Fibroblast of the aortic adventitia (primary cell): ENCODE measurements at places on chromosomes 2 and 18. TPM values are rescaled to one million over a fixed set of nuclear protein-coding genes. Genes with fewer than 3 reads are reported as not detected.

DNA sequence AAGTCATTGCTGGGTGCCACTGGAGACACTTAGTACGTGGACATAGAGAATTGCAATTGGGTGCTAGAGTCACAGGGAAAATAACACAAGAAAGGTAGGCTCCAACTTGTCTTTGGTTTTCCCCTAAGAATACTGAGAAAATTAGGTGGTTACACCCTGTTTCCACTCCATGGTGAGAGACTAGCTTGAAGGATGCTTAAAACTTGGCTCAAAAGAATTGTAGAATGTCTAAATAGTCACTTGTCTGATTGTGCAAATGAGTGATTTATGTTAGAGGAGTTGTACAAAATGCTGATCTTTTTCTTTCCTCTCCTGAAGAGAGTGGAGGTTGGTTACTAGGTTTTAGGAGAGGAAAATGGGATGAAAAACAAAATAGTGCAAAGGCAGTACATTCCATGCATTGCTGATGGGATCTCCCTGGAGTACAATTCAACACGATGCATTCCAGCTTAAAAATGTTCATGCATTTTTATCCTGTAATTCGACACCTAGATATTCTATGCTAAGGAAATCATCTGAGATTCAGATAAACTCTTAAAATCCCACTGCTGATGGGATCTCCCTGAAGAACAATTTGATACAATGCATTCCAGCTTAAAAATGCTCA, 2.2 kb upstream of the SERPINB12 start:
- peak; percentile 70 for DNase-seq

DNA sequence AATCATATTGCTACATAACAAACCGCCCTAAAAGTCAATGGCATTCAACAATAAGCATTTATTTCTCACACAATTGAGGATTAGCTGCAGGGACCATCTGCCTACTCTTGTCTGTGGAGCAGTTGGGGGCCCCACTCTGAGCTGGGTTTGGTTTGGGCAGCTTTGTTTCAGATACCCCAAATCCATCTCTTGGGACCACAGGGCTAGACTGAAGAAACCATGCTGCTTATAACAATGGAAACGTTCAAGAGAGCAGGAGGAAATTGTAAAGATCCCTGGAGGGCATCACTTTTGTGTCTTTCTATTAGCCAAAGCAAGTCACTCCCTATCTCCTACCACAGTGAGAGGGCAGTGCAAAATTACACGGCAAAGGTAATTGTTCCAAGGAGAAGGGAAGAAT, 146.5 kb upstream of the MGAT5 start:
- DNase-seq: no peak

THSD7B gene
- 0.36 TPM in 1 of 2 replicates, not detected in the other for total RNA-seq

- DNase-seq: peak; percentile 27
These were observed 39.3 kb downstream of the CD302 start for GRCh38 chr2:159758686-159759085.

- DNase-seq: peak; percentile 16
These were observed 34.8 kb downstream of the SP110 start for GRCh38 chr2:230184727-230185578.

- no peak for DNase-seq
These were observed 129.4 kb upstream of the ASB18 start for GRCh38 chr2:236393581-236393980.

SLC9A4 gene
- total RNA-seq: not detected in 2 replicates

- no peak for DNase-seq
These were observed 43.6 kb downstream of the VPS54 start for GRCh38 chr2:63975437-63976124.

PTPRN gene
- 0.36 and 1.8 TPM in 2 replicates for total RNA-seq

DNA sequence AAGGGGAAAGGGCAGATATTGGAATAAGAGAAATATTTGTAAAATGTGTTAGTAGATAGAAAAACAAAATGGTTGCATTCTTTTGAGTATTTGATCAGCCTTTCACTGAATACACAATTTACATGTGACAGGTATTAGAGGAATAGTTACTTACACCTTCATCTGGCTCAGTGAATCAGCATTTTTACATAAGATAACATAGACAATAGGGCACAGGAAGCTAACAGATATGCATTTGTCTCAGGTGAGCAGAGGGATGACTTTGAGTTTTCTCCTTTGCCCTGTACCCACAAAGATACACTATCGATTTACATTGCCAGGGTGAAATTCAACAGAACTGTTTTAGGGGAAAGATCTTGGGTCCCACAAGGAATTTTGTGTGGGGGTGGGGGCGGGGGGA, 373.1 kb upstream of the NETO1 start:
- no peak for DNase-seq

DNA sequence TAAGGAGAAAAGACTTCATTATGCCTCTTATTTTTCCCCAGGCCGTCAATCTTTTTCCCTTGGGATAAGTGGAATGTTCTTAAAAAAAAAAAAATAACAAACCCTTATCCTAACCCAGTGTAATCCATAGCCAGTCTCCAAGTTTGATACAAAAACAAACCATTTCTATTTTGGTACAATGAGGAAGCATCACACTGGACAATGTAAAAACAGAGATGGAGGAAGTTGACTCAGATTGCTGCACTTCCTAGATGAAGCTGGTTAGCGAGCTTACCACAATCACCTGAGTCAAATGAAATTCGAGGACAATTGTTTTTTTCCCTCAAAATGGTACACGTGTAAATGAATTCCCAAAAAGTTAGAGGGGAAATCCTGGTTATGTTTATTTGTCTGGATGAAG, 259.7 kb downstream of the TCF4 start:
- peak; percentile 88 for DNase-seq

- no peak for DNase-seq
These were observed 47.0 kb downstream of the DHRS9 start for GRCh38 chr2:169116327-169116726.

DNA sequence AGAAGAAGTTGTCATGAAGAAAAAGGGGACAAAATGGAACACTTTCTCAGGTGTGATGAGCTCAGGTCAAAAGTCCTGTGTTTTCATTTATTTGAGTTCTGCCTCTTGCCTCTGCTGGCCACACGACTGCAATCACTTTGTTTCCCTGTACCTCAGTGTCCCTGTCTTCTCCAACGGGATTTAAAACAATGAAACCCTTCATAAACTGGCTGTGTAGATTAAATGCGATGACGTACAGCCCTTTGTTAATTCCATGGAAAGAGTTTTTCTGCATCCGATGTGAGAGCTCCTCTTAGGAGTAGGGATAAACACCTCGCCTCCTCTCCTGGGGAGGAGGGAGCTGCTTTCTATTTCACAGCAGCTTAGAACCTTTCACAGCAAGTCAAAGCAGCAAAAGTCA, 51.5 kb upstream of the CNGA3 start:
- DNase-seq: no peak

DNA sequence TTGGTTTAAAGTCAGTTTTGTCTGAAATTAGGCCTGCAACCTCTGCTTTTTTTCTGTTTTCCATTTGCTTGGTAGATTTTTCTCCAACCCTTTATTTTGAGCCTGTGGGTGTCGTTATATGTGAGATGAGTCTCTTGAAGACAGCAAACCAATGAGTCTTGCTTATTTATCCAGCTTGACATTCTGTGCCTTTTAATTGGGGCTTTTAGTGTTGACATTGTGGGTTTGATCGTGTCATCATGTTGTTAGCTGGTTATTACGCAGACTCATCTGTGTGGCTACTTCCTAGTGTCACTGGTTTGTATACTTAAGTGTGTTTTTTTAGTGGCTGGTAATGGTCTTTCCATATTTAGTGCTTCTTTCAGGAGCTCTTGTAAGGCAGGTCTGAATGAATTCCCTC, 18.8 kb downstream of the TMEM87B start:
- DNase-seq: no peak

DNA sequence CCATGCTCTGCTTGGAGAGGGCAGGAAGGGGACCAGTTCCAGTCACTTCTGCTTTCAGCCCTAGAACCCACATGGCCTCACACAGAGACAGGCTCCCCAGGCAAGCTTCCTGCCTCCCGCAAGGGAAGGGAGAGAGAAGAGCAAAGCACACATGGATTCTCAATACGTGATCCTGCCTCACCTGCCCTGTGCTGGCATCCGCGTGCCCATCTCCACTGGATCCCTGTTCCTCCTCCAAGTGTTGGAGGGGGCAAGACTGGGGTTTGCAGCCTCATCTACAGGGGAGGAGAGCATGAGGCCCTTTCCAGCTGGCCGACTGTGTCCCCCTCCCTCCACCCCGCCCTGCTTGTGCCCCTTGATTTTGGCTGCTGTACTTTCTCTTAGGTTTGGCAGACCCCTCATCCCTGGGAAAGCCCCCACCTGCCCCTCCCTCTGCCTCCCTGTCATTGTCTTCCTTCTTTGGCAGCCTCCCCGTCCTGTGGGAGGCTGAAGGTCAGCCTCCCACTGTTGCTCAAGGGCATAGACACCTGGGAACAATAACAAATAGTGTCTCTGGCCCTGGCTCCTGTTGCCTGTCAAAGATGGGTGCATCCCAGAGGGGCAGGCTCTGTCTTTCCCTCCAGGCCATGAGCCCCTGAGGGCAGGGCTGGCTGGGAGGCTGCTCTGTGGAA, 22.7 kb downstream of the KCNF1 start:
- no peak for DNase-seq

DNA sequence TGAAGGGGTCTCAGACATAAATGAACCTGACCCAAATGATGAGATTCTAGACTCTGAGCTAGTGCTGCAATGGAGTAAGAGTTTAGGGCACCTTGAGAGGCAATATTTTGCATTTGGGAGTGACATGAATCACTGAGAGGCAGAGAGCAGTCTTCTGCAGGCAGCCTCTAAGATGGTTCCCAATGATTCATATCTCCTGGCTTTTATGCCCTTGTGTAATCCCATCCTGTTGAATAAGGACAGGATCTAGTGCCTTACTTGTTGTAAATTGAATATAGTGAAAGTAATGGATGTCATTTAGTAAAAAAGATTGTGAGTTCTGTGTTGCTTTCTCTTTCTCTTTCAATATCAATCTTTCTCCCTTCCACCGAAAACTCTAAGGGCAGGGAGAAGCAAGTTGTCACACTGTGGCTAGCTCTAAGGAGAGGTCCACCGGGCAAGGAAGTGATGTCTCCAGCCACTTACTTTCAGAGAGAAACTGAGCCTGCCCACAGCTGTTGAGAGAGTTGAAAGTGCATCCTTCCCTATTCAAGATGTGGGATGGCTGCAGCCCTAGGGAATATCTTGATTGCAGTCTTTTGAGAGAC, 144.7 kb downstream of the TRIB2 start:
- peak; percentile 65 for DNase-seq

RESP18 gene
- total RNA-seq: not detected in 2 replicates

C2orf92 gene
- 1.9 and 2.0 TPM in 2 replicates for total RNA-seq

OXER1 gene
- total RNA-seq: 0.27 TPM in 1 of 2 replicates, not detected in the other

DNA sequence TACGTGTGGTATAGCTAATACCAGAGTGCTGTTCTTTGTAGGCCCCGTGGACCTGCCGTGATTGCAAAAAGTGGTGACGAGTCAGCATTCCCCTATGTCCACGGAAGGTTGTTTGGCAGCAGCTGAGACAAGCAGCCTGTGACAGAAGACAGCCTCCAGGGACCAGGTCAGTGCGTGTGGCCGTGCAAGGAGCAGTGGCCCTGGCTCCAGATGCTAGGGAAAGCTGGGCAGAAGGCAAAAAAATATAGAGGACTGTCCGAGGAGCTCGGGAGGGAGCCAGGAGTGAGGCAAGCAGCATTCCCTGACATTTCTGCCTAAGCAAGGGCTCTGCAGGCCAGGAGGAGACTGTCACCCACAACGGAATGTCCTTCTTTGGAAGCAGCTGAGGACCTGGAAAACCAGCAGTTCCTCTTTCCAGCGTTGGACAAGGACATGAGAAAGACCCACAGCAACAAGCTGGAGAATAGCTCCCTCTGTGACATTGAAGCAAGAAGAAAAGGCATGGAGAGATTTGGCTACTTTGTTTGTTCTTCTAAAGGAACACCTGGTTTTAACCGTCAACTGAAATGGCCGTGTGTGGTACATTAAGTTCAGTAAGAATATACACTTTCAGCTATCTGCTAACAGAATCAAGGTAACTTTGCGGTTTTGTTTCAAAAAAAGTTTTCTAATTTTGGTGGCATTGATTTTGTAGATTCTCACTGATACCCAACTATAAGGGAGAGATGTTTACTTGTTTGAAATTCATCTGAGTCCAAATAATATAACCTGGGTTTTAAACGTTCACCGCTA, 58.3 kb downstream of the NPAS2 start:
- no peak for DNase-seq

DNA sequence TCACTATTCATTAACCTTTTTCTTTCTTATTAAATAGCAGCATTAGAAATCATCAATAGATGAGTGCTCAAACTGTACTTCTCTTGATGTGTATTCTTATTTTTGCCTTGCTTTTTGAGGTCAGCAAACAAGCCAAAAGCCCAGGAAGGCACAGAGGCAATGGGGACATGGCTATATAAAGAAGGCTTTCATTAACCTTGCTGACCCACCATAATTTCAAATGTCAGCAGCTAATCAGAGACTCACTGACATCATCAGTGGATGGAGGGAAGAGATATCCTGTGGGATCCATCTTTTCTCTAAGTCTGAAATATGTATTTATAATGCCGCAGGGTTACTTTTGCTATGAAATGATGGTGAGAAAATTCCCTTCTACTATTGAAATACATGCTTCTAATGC, 1162.8 kb upstream of the ACVR2A start:
- no peak for DNase-seq

DNA sequence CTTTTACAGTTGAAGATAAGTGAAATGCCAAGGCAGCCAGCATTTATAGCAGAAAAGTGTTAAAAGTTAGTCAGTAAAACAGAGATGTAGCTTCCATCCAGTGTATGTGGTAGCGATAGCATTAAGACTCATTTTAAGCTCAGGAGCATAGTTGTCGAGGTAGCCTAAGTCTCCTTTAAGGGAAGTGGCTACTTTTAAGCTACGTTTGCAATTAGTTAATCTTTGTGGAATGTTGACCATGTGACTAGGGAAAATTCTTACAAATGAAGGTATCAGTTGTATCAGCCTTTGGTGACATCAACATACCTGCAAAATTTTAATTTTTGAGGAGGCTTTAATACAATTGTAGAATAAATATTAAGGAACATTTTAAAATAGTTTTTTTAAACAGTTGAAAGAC, 61.9 kb downstream of the LHCGR start:
- no peak for DNase-seq

GRCh38 chr18:9825571-9826073, 60.2 kb upstream of the TXNDC2 start:
- peak; percentile 98 for DNase-seq

DNA sequence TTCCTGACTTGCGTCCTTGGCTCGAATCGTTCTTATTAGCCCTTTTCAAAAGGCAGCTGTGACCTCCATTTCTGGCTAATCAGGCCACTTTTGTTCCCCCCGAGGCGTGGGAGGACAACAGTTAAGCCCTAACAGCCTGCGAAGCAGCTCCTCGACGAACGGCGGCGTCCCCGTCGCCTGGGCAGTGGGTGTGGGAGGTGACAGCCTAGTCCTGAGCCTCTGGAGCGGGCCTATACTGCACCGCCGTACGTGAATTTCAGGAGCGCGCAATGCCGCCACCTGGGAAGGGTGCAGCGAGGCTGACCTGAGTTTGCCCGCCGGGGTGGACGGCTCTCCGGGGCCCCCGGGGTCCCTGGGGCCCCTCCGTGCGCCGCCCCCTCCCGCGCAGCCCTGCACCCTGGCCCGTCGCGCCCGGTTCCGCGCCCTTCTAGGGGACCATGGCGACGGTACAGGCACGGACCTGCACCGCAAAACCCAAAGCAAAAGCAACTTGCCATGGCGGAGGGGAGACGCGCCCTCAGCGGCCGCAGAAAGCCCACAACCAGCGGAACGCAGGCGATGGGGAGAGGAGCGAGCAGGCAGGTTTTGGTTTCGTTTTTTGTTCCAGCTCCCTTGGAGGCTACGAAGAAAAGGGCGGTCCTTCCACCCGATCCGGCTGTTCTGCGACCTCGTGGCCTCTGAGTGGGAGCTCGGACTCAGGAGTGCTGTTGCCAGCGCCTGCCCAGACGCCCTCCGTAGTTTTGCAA, at the start of gene RBM43:
Gene RBM43, minus strand, starts transcription at position 633 of the 746 bp plus-strand sequence. Its CDS starts 136 bp downstream, at position 497.
- peak; percentile 97 for DNase-seq
